ENCODE measurements at places on chromosomes 16 and 17. TPM values are rescaled to one million over a fixed set of nuclear protein-coding genes. Genes with fewer than 3 reads are reported as not detected.

GRCh38 chr16:80341263-80341662, 199.5 kb upstream of the DYNLRB2 start:
- no peak overlapping the region for H3K27ac ChIP-seq
- no peaks in the 10 kb centered on the region for H3K36me3 ChIP-seq
- DNase-seq: no peak
- no peaks in the 10 kb centered on the region for H3K4me1 ChIP-seq

DNA sequence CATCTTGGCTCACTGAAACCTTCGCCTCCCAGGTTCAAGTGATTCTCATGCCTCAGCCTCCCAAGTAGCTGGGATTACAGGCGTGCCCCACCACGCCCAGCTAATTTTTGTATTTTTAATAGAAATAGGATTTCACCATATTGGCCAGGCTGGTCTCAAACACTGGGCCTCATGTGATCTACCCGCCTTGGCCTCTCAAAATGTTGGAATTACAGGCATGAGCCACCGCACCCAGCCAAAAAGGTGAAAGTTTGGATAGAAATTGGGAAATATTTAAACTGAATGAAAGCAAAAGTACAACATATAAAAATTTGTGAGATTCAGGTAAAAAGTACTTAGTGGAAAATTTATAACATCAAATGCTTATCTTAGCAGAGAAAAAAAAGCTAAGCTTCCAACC, 52.9 kb upstream of the KIFC3 start:
- no peak overlapping the region for H3K27ac ChIP-seq
- DNase-seq: no peak
- peaks cover 4% of the 10 kb centered on the region for H3K4me1 ChIP-seq
- no peaks in the 10 kb centered on the region for H3K27me3 ChIP-seq
- no peak overlapping the region for H3K4me3 ChIP-seq

CHST6 gene
- total RNA-seq: 0.25 TPM

PPP1R27 gene
- 0.19 TPM for total RNA-seq
